ENCODE measurements at places on chromosomes 3 and 15. TPM values are rescaled to one million over a fixed set of nuclear protein-coding genes. Genes with fewer than 3 reads are reported as not detected.

DNA sequence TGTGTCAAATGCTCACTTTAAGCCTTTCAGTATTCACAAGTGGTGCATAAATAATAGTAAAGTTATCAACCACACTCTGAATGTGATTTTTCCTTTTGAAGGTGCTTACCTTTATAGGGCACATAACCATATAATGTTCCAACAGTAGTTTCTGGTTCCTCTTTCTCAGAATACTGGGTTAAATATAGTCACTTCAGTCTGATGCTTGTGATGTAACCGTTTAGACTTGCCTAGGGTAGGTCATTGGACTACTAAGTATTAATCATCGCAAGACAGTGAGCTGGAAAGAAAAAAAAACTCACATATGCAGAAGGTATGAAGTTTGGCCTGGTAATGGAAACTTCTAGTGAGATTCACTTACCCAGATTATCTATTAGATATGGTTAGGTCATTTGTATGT lies 1.9 kb downstream of the KBTBD8 start:
- DNase-seq: no peak

- DNase-seq: no peak
Measured at GRCh38 chr3:71903936-71904335, 119.0 kb upstream of the PROK2 start.

- DNase-seq: no peak
Measured at GRCh38 chr3:152591515-152591914, 243.4 kb upstream of the P2RY1 start.

DNA sequence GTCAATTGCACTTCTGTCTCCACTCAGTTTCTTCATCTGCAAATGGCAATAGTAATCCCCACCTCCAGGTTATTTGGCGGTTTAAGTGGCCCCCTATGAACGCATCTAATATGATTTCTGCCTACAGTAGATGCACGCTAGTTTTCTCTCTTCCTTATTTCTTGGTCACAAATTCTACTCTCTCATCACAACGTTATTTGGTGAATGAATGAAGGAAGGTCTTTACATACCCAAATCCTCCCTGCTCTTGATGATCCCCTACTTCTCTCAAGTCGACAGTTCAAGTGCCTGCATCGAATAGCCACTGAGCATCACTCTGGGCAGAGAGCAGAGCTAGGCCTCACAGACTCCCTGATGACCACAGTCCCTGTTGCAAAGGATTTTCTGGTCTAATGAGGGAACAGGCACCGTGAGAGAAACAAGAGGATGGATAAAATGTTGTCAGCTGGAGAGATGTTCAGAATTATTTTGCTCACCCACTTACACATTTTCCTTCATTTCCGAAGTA lies 181.2 kb upstream of the SMAD3 start:
- no peak for DNase-seq

- DNase-seq: no peak
Measured at GRCh38 chr3:192843723-192844485, 73.8 kb downstream of the MB21D2 start.

DNA sequence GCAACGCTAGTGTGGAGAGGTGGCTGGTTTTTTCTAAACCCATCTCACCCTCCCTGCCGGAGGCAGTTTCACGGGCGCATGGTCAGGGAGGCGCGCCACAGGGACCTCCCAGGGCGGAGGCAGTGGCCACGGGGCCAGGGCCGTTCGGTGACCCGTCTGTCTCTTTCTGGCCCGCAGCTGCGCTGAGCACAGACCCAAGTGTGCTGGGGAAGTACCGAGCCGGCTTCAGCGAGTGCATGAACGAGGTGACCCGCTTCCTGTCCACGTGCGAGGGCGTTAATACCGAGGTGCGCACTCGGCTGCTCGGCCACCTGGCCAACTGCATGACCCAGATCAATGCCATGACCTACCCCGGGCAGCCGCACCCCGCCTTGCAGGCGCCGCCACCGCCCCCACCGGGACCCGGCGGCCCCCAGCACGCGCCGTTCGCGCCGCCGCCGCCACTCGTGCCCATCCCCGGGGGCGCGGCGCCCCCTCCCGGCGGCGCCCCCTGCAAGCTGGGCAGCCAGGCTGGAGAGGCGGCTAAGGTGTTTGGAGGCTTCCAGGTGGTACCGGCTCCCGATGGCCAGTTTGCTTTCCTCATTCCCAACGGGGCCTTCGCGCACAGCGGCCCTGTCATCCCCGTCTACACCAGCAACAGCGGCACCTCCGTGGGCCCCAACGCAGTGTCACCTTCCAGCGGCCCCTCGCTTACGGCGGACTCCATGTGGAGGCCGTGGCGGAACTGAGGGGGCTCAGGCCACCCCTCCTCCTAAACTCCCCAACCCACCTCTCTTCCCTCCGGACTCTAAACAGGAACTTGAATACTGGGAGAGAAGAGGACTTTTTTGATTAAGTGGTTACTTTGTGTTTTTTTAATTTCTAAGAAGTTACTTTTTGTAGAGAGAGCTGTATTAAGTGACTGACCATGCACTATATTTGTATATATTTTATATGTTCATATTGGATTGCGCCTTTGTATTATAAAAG lies 1.8 kb downstream of the HES1 start:
- DNase-seq: peak; percentile 74

DNA sequence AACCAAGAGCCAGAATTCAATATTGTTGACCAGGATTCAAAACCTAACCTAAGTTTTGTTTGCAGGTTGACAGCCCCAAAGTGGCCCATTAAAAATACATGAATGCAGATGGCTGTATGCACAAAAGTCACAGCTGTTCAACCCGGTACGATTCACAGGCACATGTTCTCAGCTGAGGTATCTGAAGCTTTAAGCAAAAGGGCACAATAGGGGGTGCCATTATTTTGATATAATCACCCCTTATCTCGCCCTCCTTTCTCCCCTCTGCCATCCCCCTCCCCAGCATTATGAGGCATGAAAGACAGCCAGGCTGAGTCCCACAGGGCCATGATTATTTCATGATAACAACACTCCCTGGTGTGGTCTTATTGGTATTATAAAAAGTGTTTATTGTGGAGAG lies 264.9 kb downstream of the EBLN2 start:
- no peak for DNase-seq

GRCh38 chr3:48750856-48751255 lies 33.8 kb upstream of the IP6K2 start:
- DNase-seq: no peak

- no peak for DNase-seq
Measured at GRCh38 chr15:99762288-99762687, 29.1 kb upstream of the LYSMD4 start.

- no peak for DNase-seq
Measured at GRCh38 chr15:65110676-65111292, 4.2 kb downstream of the UBAP1L start.

DNA sequence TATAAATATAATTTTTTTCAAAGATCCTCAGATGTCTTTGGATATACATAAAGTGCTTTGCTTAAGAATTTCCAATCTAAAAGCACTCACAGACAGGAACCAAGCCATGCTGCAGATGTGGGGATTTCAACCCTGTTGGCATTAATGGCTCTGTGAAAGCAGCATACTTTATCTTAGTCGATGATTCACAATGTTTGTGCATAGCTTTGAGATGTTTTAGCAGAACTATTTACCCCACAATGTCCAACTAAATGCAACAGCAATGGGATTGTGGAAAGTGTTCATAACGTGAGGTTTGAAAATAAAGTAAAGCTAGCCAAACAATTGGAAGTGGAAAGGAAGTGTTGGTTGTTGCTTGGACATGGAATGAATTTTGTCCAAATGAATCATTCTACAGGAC lies 371.4 kb downstream of the SOX2 start:
- DNase-seq: no peak

DNA sequence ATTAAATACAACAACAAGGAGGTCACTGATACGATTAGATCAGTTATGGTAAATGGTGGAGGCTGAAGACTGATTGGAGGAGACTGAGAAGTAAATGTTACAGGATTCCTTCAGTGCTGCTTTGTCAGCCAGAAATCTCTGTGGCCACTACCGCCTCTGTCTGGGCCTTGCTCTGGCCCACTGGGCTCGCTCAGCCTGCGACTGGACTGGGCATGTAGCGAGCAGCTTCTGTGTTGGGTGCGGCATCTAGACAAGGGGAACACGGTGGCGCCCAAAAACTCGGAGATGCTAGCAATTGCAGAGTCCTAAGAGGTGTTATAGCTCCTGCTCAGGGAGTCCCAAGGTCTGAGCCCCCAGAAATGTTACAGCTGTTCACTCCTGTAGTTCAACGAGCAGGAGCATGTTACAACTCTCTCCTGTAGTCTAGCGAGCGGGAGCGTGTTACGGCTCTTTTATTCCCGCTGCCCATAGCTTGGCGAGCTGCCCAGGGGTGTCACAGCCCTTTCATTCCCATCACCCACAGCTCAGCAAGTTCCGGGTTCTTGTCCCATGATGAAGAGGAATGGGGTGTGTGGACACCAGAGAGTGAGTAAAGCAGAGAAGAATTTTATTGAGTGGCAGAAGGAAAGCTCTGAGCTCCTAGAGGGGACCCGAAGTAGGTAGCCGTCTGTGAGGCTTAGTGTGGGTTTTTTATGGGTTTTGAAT lies 24.7 kb downstream of the SLC15A2 start:
- no peak for DNase-seq

DNA sequence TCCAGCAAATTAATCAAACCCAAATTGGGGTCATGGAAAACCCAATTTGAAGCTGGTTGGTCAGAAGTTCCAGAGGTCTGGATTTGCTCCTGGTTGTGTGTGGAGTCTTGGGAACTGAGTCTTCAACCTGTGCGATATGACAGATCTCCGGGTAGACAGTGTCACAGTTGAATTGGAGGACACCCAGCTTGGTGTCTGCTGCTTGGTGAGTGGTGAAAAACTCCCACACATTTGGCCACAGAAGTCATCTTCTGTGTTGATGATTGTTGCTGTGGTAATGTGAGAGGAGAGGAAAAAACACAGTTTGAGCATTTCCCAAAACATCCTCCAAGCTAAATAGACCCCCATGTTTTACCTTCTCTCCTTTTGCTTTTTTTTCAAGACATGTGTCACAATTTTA lies 218.1 kb downstream of the TP63 start:
- DNase-seq: no peak

- no peak for DNase-seq
Measured at GRCh38 chr3:42688016-42688415, 2.7 kb downstream of the KLHL40 start.

DNA sequence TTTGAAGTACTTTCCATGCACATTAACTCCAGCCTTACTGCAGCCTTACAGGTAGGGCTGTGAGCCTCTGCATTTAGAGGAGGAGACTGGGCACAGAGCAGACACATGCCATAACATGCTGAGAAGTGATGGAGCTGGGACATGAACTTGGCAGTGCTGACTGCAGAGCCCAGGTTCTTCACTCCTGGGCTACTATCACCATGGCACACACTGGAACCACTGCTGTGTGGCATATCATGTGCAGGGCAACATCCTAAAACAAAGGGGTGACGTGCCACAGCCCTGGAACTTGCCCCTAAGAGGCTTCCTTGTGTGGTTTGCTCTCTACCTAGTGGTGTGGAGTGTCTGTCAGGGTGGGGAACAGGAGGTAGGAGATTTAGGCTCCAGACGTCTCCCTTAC lies 25.4 kb downstream of the EHD4 start:
- DNase-seq: no peak

DNA sequence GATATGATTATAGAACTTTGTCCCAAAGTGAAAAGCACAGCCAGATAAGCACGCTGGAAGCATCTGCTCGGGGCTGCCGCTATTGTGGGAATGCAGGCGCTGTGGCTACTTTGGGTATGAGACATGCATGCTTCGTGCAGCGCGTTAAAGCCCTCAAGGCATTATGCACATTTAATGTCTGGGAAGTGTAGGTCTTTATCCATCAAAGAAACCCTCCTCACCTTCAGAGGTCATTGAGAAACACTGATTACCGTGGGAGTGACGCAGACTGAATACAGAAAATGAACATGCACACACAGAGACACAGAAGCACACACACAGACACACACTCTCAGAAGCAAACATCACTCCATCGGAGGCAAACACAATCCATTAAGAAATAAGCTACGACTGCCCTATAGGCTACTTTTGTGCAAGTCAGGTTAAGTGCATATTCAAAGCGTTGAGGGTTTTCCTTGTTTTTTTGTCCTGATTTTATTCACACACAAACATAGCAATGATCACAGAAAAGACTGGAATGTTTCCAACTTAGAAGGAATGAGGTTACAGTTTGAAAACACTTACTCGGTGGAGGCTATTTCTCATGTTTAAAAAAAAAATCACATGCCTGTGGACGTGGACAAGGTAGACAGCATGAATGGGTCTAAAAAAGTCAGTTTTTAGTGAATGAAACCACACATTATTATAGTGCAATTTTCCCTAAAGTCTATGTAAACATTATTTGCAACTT lies 68.5 kb downstream of the PLCH1 start:
- peak; percentile 10 for DNase-seq

- no peak for DNase-seq
Measured at GRCh38 chr15:68316061-68316804, 38.7 kb downstream of the FEM1B start.

DNA sequence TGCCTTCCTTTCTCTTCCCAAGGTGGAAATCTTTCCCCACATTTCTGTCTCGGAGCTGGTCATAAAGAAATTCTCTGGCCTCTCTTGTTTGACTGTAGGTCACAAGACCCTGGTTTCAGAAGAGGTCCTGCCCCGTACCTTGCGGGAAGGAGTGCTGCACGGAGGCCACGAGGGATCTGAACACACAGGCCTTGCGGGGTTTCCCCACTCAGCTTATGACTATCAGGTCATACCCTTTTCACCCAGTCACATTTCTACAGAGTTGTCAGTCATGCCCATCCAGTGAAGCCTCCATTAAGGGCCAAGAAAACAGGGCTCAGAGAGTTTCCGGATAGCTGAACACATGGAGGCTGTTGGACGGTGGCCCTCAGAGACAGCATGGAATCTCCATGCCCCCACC lies 54.7 kb upstream of the ATP13A3 start:
- DNase-seq: no peak

DNA sequence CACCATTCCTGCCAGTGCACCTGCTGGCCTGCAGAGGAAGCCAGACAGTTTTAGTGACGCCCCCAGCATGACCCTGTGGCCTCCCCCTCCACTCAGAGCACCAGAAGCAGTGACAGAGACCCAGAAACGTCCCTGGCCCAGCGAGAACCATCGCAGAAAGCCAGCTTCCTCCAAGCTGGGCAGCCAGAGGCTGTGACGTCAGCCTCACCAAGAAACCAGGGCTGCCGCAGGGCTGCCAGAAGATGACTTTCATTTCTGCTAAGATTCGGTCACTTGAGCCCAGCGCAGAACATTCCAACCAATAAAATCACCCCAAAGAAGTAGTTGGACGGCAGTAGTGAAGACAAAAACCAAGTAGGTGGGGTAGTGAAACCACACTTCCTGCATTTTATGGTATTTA lies 29.6 kb upstream of the RPL32 start:
- peak; percentile 46 for DNase-seq

DNA sequence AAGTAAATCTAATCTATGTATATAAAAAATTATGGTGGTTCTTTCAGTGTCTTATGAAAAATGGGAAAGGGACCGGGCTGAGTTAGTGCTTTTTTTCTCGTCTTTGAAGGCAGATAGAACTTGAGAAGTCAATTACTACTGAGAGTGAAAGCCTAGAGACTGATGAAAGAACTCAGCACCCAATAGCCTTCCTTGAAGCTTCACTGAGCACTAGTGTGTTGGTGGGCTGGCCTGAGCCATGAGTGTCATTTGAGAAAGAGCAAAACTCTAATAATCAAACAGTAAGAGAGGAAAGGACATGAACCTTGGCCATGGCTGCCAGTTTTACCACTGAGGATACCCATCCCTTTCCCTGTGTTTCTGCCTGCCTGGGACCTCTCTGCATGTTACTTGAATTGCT lies 428.3 kb upstream of the RASGRP1 start:
- DNase-seq: no peak

Gene LPCAT4
- 140 TPM for total RNA-seq

Gene DNAJC13
- total RNA-seq: 66.6 TPM

Gene TMEM45A
- total RNA-seq: 1.2 TPM

Gene HRG
- not detected for total RNA-seq

Data from transverse colon (tissue), 4 donors.